Glutamatergic neuron (in vitro differentiated cells): ENCODE measurements at places on chromosomes 1 and 21. TPM values are rescaled to one million over a fixed set of nuclear protein-coding genes. Genes with fewer than 3 reads are reported as not detected.

The S100A16 gene
- 1.1 TPM for total RNA-seq

The KCNE2 gene
- not detected for total RNA-seq

The UBXN11 gene
- total RNA-seq, result 11.4 TPM

The ARMH1 gene
- 4.9 TPM for total RNA-seq

The ETV3L gene
- not detected for total RNA-seq

The GJA9 gene
- total RNA-seq, result not detected

The FALEC gene
- total RNA-seq, result not detected

The SLC45A1 gene
- 6.1 TPM for total RNA-seq

The PLPP3 gene
- 11.7 TPM for total RNA-seq

The MSTO1 gene
- total RNA-seq, result 55.7 TPM

The RPTN gene
- not detected for total RNA-seq

The IFI6 gene
- total RNA-seq, result 1.4 TPM

The KPRP gene
- total RNA-seq, result not detected

The FHAD1 gene
- total RNA-seq, result not detected

The CD1E gene
- total RNA-seq, result not detected

The RGS5 gene
- 4.9 TPM for total RNA-seq

The C1orf232 gene
- total RNA-seq, result not detected

The PTCH2 gene
- total RNA-seq, result 20.3 TPM

The ARID4B gene
- 65.9 TPM for total RNA-seq

The LCE2C gene
- total RNA-seq, result not detected

The PODN gene
- 3.1 TPM for total RNA-seq

The PM20D1 gene
- not detected for total RNA-seq

The PLEKHG5 gene
- total RNA-seq, result 53.0 TPM

The METTL13 gene
- 21.4 TPM for total RNA-seq

The AADACL3 gene
- not detected for total RNA-seq

The VWA1 gene
- 56.9 TPM for total RNA-seq

The S100A7 gene
- not detected for total RNA-seq

The OR2L2 gene
- 0.25 TPM for total RNA-seq

The BCL2L15 gene
- 1.8 TPM for total RNA-seq

The YOD1 gene
- 7.9 TPM for total RNA-seq

The RHOU gene
- total RNA-seq, result 79.7 TPM

The SELENBP1 gene
- 2.9 TPM for total RNA-seq

The KRTAP12-1 gene
- total RNA-seq, result not detected

The OVAAL gene
- total RNA-seq, result not detected

The AMY2B gene
- total RNA-seq, result 9.9 TPM

The RGS16 gene
- 37.2 TPM for total RNA-seq

The CLDN17 gene
- not detected for total RNA-seq

The CDKN2C gene
- 1.3 TPM for total RNA-seq

The KCNT2 gene
- 126 TPM for total RNA-seq

The DPH5 gene
- 40.5 TPM for total RNA-seq

The IL10 gene
- total RNA-seq, result not detected

The GABRD gene
- total RNA-seq, result 2.5 TPM

The FAM167B gene
- total RNA-seq, result 2.5 TPM

The TFF3 gene
- not detected for total RNA-seq

The KRTAP19-2 gene
- total RNA-seq, result not detected
